ENCODE measurements at places on chromosomes 5 and 9.

- DNase-seq = no peak
- H3K4me1 ChIP-seq = no peaks in the 10 kb centered on the region
- H3K4me3 ChIP-seq = no peak within 1 kb of the TSS
- no peaks in the 10 kb centered on the region for H3K36me3 ChIP-seq
- H3K27me3 ChIP-seq = no peaks in the 10 kb centered on the region
- no peak within 1 kb of the TSS for H3K27ac ChIP-seq
These were observed at the start of gene ADAMTSL1 for GRCh38 chr9:18473652-18474279. Gene ADAMTSL1, plus strand, starts transcription at chr9:18474153. Its CDS starts 80 bp downstream, at chr9:18474233.

GRCh38 chr9:20490246-20490834 is 132.0 kb downstream of the MLLT3 start:
- no peak overlapping the region for H3K27ac ChIP-seq
- H3K4me1 ChIP-seq = no peaks in the 10 kb centered on the region
- no peak for DNase-seq
- H3K27me3 ChIP-seq = no peaks in the 10 kb centered on the region
- no peaks in the 10 kb centered on the region for H3K36me3 ChIP-seq

- H3K4me3 ChIP-seq = no peak overlapping the region
- no peak overlapping the region for H3K27ac ChIP-seq
- H3K4me1 ChIP-seq = no peaks in the 10 kb centered on the region
- H3K27me3 ChIP-seq = no peaks in the 10 kb centered on the region
These were observed 12.6 kb downstream of the OR13C5 start for GRCh38 chr9:104586496-104587180.

DNA sequence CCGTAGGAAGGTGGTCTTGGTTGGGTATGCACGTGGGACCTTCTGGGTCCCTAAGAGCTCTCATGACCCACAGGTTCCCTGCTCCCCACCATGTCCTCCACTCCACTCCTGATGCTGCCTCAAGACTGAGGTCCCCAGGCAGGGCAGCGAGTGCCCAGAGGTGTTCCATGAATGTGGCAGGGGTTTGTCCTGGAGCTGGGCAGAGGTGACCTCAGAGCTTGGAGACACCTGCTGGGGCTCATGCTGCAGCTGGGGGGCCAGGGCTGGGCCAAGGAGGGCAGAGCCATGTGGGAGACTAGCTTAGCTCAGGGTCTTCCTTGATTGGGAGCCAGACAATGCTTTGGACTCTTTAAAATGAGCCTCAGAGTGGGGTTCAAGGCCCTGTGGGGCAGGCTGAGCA is 74.0 kb upstream of the PITX1 start:
- H3K36me3 ChIP-seq = no peaks in the 10 kb centered on the region
- no peak overlapping the region for H3K27ac ChIP-seq
- peaks cover 7% of the 10 kb centered on the region for H3K27me3 ChIP-seq
- H3K4me1 ChIP-seq = no peaks in the 10 kb centered on the region
- no peak for DNase-seq

- no peak overlapping the region for H3K27ac ChIP-seq
- no peaks in the 10 kb centered on the region for H3K36me3 ChIP-seq
- H3K4me1 ChIP-seq = peaks cover 12% of the 10 kb centered on the region
- H3K27me3 ChIP-seq = peaks cover 3% of the 10 kb centered on the region
- DNase-seq = no peak
- no peak overlapping the region for H3K4me3 ChIP-seq
These were observed 2.4 kb upstream of the CCDC112 start for GRCh38 chr5:115298811-115299210.

- H3K27me3 ChIP-seq = no peaks in the 10 kb centered on the region
- no peaks in the 10 kb centered on the region for H3K36me3 ChIP-seq
- DNase-seq = no peak
- H3K27ac ChIP-seq = no peak overlapping the region
- H3K4me1 ChIP-seq = no peaks in the 10 kb centered on the region
- H3K4me3 ChIP-seq = no peak overlapping the region
These were observed 6.4 kb upstream of the DCTN4 start for GRCh38 chr5:150765011-150765798.

DNA sequence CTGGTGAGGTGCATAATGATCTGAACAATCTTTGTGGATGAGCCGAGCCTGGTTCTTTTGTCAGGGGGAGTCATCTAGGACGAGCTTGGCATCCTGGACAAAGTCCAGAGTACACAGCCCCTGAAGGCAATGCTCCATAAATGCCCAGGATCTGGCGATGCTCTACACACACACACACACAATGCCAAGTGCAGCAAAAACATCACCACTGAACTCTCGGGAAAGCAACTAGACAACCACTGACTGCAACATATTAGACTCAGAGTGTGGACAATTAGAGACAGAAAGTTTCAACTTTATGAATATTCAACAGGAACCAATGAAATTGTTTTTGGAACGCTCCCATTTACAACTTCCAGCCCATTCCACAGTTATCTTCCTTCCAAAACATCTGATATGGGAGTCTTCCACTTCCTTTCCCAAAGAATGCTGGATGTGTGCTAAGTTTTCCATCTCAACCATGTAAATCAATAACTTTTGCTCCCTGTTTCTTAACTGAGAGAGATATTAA is 227.6 kb upstream of the ANKRD55 start:
- H3K4me3 ChIP-seq = no peak overlapping the region
- no peaks in the 10 kb centered on the region for H3K36me3 ChIP-seq
- DNase-seq = no peak
- H3K27ac ChIP-seq = no peak overlapping the region
- no peaks in the 10 kb centered on the region for H3K27me3 ChIP-seq
- H3K4me1 ChIP-seq = no peaks in the 10 kb centered on the region

- H3K36me3 ChIP-seq = no peaks in the 10 kb centered on the region
- no peak within 1 kb of the TSS for H3K4me3 ChIP-seq
- no peak for DNase-seq
- no peak within 1 kb of the TSS for H3K27ac ChIP-seq
- peaks cover 16% of the 10 kb centered on the region for H3K27me3 ChIP-seq
These were observed at the start of gene PLCXD3 for GRCh38 chr5:41510176-41510831. Gene PLCXD3, minus strand, starts transcription at chr5:41510601. Its CDS starts 75 bp downstream, at chr5:41510526.

GRCh38 chr9:93290495-93291434 is 106.8 kb downstream of the WNK2 start:
- H3K27ac ChIP-seq = no peak overlapping the region
- H3K4me3 ChIP-seq = no peak overlapping the region
- no peak for DNase-seq
- no peaks in the 10 kb centered on the region for H3K27me3 ChIP-seq

DNA sequence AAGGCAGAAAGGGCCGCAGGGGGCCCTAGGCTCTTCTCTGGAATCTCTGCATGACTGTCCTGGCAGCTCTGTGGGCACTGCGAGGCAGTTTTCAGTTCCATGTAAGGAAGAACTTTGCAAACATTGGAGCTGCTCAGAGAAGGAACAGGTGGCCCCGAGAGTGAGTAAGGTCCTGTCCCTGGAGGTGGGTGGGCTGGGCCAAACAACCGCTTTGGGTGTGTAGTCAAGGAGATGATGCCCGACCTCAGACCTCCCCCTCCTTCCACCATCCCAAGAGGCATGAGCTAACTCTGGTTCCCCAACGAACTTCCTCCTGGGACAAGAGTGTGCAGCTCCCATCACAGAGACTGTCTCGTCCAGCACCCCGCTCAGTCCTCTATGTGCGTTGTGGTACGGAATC is 20.5 kb downstream of the CSF1R start:
- H3K36me3 ChIP-seq = no peaks in the 10 kb centered on the region
- H3K27ac ChIP-seq = no peak overlapping the region
- DNase-seq = peak; percentile 37
- no peak overlapping the region for H3K4me3 ChIP-seq
- peaks cover 2% of the 10 kb centered on the region for H3K27me3 ChIP-seq

GRCh38 chr5:95777441-95777840 is 45.1 kb downstream of the GLRX start:
- H3K36me3 ChIP-seq = no peaks in the 10 kb centered on the region
- H3K4me1 ChIP-seq = no peaks in the 10 kb centered on the region
- DNase-seq = no peak

GRCh38 chr9:136625101-136626065 is 37.3 kb upstream of the EGFL7 start:
- no peak overlapping the region for H3K27ac ChIP-seq
- no peak overlapping the region for H3K4me3 ChIP-seq
- H3K36me3 ChIP-seq = no peaks in the 10 kb centered on the region
- DNase-seq = no peak
- H3K27me3 ChIP-seq = peaks cover 4% of the 10 kb centered on the region

- H3K36me3 ChIP-seq = no peaks in the 10 kb centered on the region
- no peak overlapping the region for H3K27ac ChIP-seq
- H3K4me1 ChIP-seq = no peaks in the 10 kb centered on the region
- DNase-seq = no peak
These were observed 78.6 kb upstream of the MPDZ start for GRCh38 chr9:13358128-13358527.

DNA sequence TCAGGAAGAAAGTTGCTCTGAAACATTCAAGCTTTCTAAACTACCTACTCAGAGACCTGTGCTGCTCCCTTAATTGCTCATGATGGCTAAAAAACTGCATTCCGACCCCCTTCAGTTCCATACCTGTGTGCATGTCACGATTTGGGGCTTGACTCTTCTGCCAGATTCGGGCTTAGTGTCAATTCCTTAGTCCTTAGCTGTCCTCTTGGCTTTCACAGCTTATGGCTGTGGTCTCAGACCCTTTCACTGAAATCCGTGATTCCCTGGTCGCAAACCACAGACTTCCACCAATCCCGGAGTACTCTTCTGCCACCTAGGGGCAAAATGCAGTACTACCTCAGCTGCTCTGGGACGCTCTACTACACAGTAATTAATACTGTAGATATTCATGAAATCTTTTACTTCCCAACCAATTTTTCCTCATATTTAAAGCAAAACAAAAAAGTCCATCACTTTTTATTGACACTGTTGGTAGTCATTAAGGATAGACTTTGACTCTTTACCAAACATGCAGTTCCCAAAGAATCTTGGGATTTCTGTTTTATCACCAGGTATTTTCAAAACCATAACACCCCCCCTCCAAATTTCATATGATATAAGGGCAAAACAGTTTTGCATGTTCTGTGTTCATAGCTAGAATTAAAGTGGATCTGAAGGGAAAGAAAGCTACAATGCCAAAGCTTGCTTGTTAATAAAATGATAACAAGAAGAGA is 617.4 kb downstream of the SLCO4C1 start:
- H3K27ac ChIP-seq = no peak overlapping the region
- no peak overlapping the region for H3K4me3 ChIP-seq
- DNase-seq = no peak
- H3K4me1 ChIP-seq = peaks cover 4% of the 10 kb centered on the region

DNA sequence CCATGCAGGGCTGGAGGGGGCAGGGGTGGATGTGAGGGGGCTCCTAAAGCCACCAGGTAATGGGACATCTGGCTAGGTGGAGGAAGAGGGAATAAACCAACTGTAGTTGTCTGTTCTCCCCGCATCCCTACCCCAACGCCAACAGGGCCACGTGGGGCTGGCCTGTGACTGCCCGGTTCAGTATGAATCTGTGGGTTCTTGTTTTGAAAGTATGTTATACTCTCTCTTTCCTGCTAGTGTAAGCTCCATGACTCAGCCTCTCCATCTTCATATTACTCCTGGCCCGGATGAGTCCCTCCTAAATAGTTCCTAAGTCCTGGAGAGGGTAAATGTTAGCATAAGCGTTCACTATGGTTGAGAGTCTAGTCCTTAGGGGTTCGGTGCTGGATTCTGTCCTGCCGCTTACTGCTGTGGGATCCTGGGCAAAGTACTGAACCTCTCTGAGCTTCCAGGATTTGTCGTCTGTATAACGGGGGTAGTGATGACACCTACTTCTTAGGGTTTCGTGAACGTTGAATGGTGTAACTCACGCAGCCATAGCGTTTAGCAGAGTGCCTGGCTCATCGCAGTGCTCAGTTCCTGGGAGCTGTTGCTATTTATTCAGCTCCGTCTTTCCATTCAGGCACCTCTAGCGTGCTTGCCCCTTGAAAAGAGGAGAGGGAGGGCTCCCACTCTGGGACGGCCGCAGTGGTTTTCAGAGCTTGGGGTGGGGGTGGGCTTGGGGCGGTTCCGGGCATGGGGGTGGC is 28.8 kb downstream of the LHX2 start:
- H3K27ac ChIP-seq = no peak overlapping the region
- H3K27me3 ChIP-seq = peaks cover 44% of the 10 kb centered on the region
- no peak overlapping the region for H3K4me3 ChIP-seq
- peaks cover 5% of the 10 kb centered on the region for H3K4me1 ChIP-seq
- DNase-seq = no peak

DNA sequence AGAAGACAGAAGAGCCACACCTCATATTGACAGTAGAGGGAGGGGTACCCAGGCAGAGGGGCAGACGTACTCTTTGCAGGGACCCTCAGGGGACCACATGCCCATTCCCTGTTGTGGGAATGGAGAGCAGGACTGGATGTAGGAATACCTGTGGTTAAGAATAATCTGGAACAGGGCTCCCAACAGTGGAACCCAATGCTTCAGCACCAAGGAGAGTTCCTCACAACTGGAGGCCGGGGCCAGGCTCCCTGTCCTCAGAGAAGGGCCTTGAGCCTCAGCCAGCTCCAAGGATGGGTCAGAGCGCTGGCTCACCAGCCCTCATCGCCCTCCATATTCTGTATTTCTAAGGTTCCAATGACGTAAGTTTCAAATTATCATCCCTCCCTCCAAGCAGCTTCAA is 7.4 kb upstream of the SHC3 start:
- H3K4me1 ChIP-seq = no peaks in the 10 kb centered on the region
- no peaks in the 10 kb centered on the region for H3K36me3 ChIP-seq
- H3K27me3 ChIP-seq = peaks cover 17% of the 10 kb centered on the region
- no peak overlapping the region for H3K4me3 ChIP-seq
- no peak for DNase-seq

GRCh38 chr9:80605793-80606192 is 1034.0 kb downstream of the TLE4 start:
- H3K36me3 ChIP-seq = no peaks in the 10 kb centered on the region
- H3K4me1 ChIP-seq = no peaks in the 10 kb centered on the region
- no peaks in the 10 kb centered on the region for H3K27me3 ChIP-seq

DNA sequence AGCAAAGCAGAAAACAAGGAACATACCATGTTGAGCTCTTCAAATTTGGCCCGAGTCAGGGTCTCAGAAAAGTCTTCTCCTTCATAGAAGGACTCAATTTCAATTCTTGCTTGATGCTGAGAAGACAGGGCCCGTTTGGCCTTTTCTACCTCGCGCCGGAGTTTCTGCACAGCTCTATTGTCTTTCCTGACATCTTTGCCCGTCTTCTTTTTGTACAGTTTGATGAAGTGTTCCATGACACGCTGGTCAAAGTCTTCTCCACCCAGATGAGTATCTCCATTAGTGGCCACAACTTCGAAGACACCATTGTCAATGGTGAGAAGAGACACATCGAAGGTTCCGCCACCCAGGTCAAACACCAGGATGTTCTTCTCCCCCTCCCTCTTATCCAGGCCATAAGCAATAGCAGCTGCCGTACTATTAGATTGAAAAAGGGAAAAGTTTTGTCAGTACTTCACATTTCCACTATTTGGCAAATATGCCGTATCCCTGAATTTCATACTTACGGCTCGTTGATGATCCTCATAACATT is 2.2 kb downstream of the HSPA5 start:
- H3K27me3 ChIP-seq = no peaks in the 10 kb centered on the region
- H3K27ac ChIP-seq = no peak overlapping the region
- H3K4me3 ChIP-seq = no peak overlapping the region
- no peak for DNase-seq
- H3K36me3 ChIP-seq = peaks cover 56% of the 10 kb centered on the region

Data from CD4-positive, alpha-beta T cell (primary cell).